ENCODE measurements at places on chromosomes 3 and 15. TPM values are rescaled to one million over a fixed set of nuclear protein-coding genes. Genes with fewer than 3 reads are reported as not detected.

- no peak for DNase-seq
Measured at GRCh38 chr3:30397030-30397429, 209.4 kb upstream of the TGFBR2 start.

DNA sequence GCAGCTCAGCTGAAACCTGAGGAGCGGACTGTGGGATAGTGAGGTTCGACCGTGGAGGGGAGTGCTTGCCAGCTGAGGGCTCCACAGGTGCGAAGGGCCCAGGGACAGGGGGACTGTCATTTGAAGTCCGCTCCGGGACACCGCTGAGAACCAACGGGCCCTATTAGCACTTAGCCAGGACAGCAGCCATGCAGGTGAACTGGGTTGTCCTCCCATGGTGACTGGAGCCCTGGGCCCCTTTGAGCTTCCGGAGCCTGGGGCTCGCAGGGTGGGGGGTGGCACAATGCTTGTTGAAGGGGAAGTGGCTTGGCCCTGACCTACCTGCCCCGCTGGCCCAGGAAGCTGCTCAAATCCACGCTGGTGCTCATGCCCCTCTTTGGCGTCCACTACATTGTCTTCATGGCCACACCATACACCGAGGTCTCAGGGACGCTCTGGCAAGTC, 24.7 kb downstream of the PTH1R start:
- no peak for DNase-seq

DNA sequence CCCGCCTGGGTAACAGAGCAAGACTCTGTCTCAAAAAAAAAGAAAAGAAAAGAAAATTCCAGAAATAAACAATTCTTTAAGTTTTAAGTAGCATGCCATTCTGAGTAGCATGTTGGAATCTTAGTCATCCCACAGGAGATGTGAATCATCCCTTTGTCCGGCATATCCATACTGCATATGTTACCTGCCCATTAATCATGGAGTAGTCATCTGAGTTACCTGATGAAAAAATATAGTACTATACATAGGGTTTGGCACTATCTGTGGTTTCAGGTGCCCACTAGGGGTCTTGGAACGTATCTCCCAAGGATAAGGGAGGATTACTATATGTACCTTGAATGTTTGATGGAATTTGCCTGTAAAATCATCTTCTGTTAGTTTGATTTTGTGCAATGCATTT, 6.3 kb upstream of the CCR4 start:
- DNase-seq, result no peak

DNA sequence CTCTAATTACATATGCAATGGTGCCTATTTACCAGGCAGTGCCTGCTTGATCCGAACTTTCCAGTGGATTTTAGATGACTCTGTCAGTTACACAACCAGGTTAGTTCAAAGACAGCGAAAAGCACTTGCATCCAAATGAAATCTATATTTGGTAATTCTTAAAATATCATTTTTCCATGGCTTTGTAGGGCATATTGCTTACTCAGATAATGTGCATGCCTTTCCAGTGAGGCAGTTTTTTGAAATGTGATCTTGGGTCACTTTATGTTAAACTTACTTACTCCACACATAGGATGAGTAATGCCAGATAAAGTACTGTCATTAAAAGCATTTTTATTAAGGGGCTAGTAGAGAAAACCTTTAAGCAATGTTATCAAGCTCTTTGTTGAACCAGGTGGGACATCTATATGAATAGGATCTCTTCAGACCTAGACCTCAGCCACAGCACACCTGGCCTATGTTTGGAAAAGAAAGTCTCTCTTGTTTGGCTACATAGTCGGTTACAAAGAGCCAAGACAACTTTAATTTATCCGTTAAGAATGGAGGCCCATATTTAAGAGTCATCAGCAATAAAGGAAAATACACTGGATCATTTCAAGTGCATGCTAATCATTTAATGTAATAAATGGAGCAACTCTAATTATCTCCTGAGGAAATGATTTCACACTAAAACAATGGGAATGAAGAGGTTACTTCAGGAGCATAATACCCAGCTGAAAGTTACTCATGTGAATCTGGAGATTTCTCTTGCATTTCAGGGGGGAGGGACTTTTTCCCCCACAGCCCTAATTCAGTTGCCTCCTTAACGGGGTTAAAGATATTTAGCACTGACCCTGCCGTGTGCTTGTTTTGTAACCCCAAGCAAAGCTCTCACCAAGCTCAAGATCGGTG, 56.3 kb upstream of the TMCO5A start:
- DNase-seq, result no peak

DNA sequence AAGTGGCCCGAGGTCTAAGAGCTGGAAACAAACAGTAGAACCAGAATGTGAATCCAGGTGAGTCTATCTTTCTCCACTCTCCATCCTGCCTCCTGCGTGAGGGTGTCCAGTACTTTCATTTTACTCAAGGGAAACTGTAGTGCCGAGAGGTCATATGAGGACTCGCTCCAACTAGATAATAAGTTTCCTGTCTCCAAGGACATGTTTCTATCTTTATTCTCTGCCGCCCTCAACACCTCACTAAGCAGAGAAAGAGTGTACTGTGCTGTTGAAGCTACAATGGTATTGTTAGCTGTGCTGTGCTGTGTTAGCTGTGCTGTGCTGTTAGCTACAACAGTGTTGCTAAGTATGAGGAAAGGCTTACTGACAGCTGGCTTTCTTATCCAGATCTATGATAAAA, 137.9 kb upstream of the COL8A1 start:
- no peak for DNase-seq

GRCh38 chr15:74253211-74253921, 17.2 kb downstream of the CCDC33 start:
- no peak for DNase-seq

The ST3GAL6 gene
- 20.4 TPM for polyA plus RNA-seq

The PTPRG gene
- 65.1 TPM for polyA plus RNA-seq

The SLC15A2 gene
- 22.3 TPM for polyA plus RNA-seq

Data from left lung (tissue), 14 donors.